ENCODE measurements at places on chromosomes 7 and 10.

GRCh38 chr10:43039624-43040481, 37.0 kb upstream of the RET start:
- DNase-seq: no peak

- no peak for DNase-seq
Observed at GRCh38 chr10:89889606-89890005, 188.2 kb downstream of the KIF20B start.

DNA sequence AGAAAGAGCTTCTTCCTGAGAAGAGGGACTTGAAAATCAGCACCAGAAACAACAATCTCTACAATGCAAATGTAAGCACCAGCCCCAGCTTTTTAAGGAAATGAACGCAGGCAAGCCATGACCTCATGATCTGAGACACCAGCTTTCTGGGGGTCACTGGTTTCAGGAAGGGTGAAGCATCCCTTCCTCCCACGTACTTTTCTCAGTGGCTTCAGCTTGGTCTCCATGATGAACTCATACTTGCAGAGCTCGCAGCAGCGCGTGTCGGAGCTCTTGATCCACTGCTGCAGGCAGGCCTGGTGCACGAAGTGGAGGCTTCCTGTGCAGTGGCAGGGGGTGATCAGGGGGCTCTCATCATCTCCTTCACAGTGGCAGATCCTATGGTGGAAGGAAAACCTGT, 87.0 kb downstream of the ALOX5 start:
- no peak for DNase-seq

DNA sequence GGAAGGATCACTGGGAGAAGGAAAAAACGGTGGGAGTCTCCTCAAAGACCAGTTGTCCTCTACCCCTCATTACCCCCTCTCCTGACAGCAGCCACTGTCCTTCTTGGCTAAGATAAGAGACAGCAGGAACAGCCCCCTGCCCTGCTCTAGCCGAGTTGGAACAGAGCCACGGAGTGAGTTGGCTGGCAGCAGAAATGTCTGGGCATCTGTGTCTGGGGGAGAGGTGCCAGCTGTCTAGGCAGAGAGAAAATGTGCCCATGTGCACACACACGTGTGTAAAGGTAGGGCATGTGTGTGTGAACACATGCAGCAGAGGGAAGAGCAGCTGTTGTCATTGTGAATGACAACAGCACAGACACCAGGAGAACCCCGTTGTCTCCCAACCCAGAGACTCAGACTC, 9.4 kb upstream of the HILPDA start:
- DNase-seq: no peak
